ENCODE measurements at places on chromosomes 16 and 17.

GRCh38 chr16:66923866-66924265, 1.5 kb downstream of the RRAD start:
- DNase-seq = no peak

GRCh38 chr16:64907844-64908243, 214.0 kb downstream of the CDH11 start:
- no peak for DNase-seq

- no peak for DNase-seq
Observed at GRCh38 chr17:19570544-19571062, 36.9 kb downstream of the SLC47A1 start.

DNA sequence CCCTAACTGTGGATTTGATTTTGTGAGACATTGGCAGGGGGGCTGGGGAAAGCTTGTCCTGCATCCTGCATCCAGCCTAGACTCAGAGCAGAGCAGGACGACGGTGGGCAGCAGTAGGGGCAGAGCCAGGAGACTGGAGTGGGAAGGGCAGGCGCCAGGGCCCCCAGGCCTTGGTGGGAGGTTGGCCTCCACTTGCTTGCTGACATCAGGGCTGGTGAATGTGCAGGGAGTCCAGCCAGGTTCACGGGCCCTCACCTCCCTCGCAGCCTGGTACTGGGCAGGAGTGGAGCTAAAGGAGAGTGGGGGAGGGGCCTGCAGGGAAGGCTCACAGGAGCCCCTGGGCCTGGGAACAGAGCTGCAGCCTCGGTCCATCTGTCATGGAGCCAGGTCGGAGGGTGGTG, 2.2 kb upstream of the SMTNL2 start:
- no peak for DNase-seq

GRCh38 chr16:66271074-66272060, 95.1 kb upstream of the CDH5 start:
- DNase-seq = no peak

GRCh38 chr17:57530508-57530907, 214.6 kb downstream of the CCDC182 start:
- peak; percentile 13 for DNase-seq

GRCh38 chr17:58383892-58384462, 32.0 kb upstream of the SUPT4H1 start:
- no peak for DNase-seq

GRCh38 chr17:5893741-5894140, 176.4 kb upstream of the WSCD1 start:
- no peak for DNase-seq

GRCh38 chr17:15354256-15354655, 12.9 kb upstream of the TEKT3 start:
- no peak for DNase-seq

GRCh38 chr17:79729761-79730160, 982 bp upstream of the ENPP7 start:
- DNase-seq = no peak

- DNase-seq = no peak
Observed at GRCh38 chr16:88835383-88835782, 21.4 kb downstream of the GALNS start.

DNA sequence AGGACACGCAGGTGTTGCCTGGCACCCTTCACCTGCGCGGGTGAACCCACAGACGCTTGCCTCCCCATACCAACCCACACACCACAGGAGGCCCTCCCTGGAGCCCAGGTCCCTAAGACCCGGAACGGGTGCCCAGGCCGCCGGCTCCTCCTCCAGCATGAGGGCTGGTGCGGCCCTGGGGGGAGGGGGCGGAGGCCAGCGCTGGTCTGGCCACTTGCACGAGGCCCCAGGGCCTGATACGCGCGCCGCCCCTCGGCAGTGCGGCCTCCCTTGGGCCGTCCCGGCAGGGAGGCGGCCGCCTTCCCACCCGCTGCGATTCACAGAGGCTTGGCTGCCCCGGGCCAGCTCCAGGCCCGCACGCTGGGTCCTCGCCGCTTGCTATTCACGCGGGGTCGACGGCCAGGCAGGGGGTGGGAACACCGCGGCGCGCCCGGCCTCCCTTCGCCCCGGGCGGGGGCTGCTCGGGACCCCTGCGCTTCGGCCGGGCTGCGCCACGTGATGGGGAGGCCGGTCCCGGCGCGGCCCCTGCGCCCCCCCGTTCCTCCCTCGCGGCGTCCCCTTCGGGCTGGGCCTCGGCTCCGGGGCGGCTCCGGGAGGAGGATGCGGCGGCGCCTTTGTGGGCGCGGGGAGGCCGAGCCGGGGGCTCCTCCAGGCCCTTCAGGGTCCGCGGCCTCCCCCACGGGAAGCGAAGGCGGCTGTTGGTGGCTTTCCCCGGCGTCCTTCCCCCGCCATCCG, 685 bp downstream of the FASN start:
- DNase-seq = no peak

DNA sequence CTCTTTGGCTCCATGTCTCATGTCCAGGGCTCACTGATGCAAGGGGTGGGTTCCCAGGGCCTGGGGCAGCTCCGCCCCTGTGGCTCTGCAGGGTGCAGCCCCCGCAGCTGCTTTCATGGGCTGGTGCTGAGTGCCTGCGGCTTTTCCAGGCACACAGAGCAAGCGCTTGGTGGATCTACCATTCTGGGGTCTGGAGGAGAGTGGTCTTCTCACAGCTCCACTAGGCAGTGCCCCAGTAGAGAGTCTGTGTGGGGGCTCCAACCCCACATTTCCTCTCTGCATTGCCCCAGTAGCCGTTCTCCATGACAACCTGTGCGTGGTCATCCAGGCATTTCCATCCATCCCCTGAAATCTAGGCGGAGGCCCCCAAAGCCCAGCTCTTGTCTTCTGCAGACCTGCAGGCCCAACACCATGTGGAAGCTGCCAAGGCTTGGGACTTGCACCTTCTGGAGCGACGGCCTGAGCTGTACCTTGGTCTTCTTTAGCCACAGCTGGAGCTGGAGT, 5.2 kb downstream of the IL32 start:
- DNase-seq = no peak

- no peak for DNase-seq
Observed at GRCh38 chr17:978103-979093, 1.2 kb downstream of the NXN start.

GRCh38 chr16:19919142-19919541, 34.5 kb upstream of the GPRC5B start:
- no peak for DNase-seq

GRCh38 chr16:35506018-35506897, 2046.8 kb downstream of the TP53TG3F start:
- peak; percentile 93 for DNase-seq

- no peak for DNase-seq
Observed at GRCh38 chr16:20175358-20175757, 101.7 kb upstream of the GPR139 start.

DNA sequence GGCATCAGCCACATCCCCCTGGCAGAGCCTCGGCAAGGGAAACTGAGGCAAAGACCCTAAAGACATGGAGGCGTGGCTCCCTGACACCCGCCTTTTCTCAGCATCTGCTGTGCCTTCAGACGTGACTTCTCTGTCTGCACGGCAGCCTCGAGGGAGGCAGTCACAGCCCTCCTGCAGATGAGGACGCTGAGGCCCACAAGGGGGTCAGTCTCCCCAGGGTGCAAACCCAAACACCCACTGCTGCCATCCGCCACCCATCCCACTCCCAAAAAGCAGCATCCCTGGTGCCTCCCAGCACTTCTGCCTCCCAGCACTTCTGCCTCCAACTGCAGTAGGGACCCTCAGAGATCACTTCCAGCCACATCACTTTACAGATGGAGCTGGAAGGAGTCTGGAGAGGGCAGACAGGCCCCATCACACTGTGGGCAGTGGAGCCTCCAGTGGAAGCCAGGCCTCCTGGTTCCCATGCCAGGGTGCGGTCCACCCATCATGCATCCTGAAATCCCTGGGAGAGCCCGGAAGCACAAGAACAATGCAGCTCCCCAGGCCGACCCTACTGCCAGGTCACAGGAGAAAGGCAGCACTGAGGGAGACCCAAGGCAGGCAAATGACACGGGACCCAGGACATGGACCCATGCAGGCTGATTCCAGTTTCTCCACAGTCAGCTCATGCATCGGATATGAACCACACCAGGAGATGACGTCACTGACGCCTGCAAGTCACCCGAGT, 23.8 kb downstream of the KDM8 start:
- DNase-seq = no peak

DNA sequence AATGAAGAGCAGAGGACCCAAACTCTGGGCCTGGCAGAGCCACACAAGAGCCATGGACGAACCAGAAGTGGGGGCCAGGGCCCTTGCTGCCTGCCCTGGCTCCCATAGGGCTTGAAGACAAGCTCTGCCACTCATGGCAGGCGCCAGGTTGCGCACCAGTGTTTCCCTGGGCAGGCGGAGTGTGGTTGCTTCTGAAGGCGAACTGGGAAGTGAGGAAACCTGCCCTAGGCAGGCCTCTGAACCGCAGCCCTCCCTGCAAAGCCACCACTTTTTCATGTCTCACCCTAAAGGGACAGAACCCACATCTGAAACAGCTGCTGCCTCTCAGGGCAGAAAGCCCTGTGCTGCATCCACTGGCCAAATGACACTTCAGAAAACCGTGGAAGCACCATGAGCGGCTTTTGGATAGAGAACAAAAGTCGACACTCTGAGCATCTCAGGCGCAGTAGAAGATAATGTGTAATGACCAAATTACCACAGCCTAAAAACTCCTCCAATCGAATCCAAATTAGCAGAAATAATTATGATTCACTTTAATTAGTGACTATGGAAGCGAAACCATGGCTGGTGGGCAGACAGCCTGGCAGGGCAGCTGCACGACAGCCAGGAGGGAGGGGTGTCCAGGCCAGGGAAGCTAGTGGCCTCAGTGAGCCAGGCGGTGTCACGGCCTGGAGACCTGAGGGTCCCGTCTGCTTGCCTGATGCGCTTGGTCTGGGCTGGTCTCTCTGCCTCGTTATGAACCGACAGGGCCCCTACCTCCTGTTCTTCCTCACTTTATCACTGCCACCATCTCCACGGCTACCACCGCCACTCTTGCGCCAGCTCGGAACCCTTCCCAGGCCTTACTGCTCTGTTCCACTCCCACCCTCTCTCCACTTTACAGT, 59.1 kb downstream of the PRMT7 start:
- no peak for DNase-seq

DNA sequence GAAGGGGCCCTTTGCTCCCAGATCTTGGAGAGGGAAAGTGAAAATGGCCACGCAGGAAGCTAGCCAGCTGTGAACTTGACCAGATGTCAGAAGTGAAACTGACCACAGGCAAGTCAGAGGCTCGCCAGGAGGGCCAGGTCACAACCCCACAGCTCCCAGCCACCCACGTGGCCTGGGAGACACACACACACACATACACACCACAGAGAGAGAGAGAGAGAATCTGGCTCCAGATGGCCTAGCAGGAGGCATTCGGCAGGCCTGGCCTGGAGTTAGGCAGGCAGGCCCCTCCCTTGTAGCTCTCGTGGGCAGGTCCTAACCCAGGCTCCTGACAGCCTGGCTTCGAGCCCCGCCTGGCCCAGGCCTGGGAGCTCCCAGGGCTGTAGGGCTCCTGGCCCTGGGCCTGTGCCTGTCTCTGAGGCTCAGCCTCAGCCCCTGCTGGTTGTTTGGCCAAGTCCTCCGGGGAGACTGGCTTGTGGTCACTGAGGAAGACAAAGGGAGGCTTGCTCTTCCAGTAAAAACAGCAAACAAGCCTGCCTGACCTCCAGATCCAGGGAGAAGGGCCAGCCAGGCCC, 20.2 kb downstream of the NGFR start:
- no peak for DNase-seq

DNA sequence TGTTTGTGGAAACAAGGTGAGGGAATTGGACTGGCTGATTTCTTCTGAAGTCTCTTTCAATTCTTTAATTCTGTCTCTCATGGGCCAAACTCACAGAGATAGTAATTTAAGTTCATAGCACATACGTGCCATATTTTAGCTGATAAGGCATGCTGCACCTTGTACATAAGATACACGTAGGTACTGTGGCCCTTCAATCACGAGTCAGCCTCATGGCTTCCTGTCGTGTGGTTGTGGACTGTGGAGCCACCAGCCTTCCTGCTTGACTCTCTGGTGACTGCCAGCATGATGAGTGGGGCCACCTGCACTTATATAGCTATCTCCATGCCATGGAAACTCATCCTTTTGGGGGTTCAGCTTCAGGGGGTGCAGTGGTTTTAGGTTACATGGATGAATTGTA, 25.1 kb downstream of the KSR1 start:
- DNase-seq = no peak

GRCh38 chr16:84486126-84486525, 18.3 kb downstream of the MEAK7 start:
- DNase-seq = no peak

DNA sequence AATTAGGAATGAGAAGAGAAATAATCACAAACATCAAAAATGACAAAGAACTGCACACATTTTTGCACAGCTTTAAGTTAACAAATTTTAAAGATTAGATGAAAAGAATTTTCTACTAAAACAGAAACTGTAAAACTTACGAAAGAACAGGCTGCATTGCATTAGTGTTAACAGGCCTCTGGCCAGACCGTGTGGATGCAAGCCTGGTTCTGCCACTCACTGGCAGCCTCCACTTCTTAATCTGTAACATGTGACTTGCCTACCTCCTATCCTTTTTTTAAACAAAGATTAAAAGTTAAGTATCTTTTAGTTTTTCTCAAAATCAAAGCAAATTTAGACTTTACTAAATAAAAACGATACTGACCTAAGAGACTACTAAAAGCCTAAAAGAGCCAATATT, 37.5 kb downstream of the CREBBP start:
- DNase-seq = no peak

GRCh38 chr17:56892333-56892732, 21.5 kb downstream of the TRIM25 start:
- DNase-seq = no peak

- DNase-seq = peak; percentile 63
Observed at GRCh38 chr17:44210342-44211192, 8.9 kb downstream of the UBTF start.

DNA sequence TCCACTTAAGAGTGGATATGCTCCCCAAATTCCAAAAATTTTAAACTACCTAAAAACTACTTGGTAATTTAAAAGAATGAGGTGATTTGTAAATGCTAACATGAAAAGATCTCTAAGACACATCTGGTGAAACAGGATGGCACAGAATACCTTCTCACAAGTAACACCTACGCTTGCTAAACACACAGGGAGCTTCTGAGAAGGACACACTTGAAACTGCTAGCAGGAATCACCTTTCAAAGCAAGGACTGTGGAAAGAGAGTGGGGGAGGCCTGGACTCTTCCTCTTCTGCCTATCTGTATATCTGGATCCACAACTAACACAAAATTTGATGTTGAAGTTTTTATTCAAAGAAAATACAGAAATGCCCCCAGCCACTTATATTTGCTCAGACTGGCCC, 52.4 kb downstream of the CYTH1 start:
- DNase-seq = no peak

GRCh38 chr16:56382459-56382858, 42.9 kb downstream of the AMFR start:
- DNase-seq = no peak
